ENCODE measurements at places on chromosomes 2 and 18. TPM values are rescaled to one million over a fixed set of nuclear protein-coding genes. Genes with fewer than 3 reads are reported as not detected.

DNA sequence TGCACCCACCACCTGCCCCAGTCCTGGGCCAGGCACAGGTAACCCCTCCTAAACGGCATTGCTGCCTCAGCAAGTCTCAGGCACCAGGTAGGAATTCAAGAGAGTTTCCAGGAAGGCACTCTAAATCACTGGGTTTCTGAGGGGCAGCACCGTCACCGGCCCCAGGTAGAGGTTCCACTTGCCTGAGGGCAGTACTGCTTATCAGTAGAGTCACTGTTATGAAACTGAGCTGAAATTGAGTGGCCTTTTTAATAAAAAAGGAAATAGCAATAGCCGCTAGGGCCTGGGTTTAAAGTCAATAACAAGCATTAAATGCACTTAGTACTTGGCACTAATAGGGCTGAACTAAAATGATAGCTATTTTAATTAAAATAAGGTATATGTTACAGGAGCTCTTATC lies 653.7 kb downstream of the METTL4 start:
- DNase-seq, result no peak

The PGAP1 gene
- 3.2 TPM for polyA plus RNA-seq

GRCh38 chr2:52968043-52968442 lies 799.6 kb upstream of the CHAC2 start:
- DNase-seq, result no peak

DNA sequence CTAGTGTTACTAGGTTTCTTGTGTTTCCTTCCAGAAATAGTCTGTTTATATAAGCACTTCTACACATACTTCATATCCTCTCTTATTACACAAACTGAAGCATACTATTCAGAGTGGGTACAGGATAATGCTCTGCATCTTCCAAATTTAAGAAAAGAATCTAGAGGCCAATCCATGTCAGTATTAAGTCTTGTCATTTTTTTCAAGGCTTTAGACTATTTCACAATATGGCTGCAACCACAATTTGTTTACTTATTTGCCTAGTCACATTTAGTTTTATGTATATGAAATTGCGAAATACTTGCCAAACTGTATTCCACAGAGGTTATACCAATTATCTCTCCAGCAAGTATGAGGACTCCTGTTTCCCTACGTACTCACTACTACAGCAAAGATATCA lies 27.9 kb downstream of the IWS1 start:
- no peak for DNase-seq

GRCh38 chr2:10089565-10090190 lies 9.5 kb upstream of the CYS1 start:
- no peak for DNase-seq

The GALNT5 gene
- polyA plus RNA-seq, result 0.34 TPM

The DSG4 gene
- not detected for polyA plus RNA-seq

The PARD6G gene
- polyA plus RNA-seq, result 5.9 TPM

DNA sequence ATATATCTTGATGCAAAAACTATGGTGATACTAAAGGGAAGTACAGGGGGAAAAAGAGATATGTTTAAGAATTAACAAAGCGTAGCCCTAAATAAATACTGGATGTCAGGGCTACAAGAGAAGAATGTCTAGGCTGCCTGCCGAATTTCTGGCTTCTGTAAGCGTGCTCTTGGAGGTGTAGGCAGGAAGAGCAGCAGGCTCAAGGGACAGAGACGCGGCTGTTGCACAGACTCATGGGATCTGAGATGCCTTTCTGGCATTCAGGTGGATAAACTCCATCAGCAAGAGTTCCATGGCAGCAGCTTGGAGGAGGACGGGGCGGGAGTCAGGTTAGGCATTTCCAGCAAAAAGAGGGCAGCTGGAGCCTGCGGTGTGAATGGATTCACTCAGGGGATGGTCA lies 123.2 kb upstream of the TWIST2 start:
- no peak for DNase-seq

Measured in urinary bladder (tissue), 4 donors.